ENCODE measurements at places on chromosomes 1 and 21.

- DNase-seq = no peak
Observed at GRCh38 chr1:82299656-82300055, 498.9 kb downstream of the ADGRL2 start.

DNA sequence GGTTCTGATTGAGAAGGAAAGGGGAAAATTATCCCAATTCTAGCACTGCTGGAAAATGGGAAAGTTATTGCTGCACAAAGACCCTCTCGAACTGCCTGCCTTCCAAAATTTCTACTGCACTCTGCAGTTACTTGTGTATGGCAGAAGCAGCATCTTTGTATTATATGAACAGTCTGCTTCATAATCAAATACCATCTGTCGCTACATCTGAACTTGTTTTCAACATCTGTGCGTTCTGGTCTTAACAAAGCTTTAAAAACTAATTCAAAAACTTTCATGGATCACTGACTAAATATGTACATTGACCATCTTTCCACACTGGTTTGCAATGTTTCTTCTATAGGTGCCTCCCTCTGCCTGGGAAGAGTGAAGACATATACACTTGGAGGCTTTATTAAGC is 79.2 kb downstream of the PROX1 start:
- no peak for DNase-seq

- DNase-seq = no peak
Observed at GRCh38 chr21:42017022-42017421, 6.9 kb upstream of the ZBTB21 start.

DNA sequence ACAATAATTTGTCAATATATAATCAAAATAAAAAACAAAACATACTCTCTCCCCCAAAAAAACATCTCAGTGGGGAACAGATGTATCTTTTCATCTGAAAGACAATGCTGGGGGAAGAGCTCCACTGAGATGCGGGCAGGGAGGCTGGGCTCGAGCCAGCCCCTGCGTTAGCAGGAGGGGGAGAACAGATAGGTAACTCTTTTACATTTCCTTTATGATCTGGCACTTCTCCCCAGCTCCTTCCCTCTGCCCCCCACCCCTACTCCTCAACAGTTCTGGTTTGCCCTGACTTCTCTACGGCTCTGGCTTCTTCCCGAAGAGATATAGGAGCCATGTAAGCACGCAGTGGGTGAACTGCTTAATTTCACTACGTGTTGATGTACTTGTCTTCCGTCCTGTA is 12.4 kb downstream of the LEPR start:
- DNase-seq = no peak

DNA sequence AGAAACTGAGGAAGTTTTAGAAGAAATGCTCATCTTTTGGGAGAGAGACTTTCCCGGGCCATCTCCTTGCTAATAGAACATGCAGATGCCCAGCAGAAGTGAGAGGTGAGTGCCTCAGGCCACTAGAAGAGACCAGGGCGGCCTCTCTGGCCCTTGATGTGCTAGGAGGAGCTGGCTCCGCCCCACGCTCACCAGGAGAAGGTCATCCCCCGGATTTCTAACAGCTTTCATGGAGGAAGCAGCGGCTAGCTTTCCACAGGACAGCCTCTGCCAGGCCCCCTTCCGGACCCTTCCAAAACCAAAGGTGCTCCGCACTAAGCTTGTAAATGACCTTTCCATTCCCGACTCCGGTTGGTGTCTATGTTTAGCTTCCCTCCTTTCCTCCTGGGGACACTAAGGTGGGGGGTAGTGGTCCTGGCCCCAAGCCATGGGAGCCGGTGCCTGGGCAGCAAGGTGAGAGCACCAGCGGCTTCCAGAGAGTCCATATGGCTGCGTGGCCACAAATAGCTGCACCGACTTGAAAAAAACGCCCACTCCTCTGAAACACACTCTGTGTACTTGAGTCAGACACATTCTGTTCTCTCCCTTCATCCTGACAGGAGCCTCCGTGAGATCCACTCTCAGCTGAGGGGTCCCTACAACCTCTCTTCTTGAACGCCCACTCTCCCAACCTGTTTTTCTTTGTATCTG is 249.9 kb downstream of the TNR start:
- no peak for DNase-seq

DNA sequence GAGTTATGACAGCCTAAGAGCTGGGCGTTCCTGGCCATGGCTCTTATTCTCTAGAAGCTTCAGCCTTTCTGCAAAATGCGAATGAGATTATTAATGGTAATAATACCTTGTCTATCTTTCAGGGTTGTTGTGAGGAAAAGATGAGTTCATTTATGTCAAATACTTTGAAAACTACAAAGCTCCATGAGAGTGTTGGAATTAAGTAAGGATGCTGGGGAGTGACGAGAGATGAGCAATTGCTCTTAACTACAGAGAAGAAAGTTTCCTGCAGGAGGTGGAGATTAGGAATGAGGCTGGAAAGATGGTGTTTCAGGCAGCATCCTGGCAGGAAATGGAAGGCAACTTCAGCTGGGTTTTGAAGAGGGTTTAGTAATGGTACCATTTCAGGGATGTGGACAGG is 124.2 kb downstream of the CACNA1E start:
- no peak for DNase-seq

GRCh38 chr1:66265268-66265667 is 268.7 kb upstream of the SGIP1 start:
- no peak for DNase-seq

- DNase-seq = no peak
Observed at GRCh38 chr1:169933984-169934725, 40.5 kb upstream of the SCYL3 start.

GRCh38 chr1:153698020-153698922 is 19.8 kb downstream of the NPR1 start:
- DNase-seq = no peak

GRCh38 chr1:1437904-1438376 is 2.5 kb downstream of the VWA1 start:
- no peak for DNase-seq

DNA sequence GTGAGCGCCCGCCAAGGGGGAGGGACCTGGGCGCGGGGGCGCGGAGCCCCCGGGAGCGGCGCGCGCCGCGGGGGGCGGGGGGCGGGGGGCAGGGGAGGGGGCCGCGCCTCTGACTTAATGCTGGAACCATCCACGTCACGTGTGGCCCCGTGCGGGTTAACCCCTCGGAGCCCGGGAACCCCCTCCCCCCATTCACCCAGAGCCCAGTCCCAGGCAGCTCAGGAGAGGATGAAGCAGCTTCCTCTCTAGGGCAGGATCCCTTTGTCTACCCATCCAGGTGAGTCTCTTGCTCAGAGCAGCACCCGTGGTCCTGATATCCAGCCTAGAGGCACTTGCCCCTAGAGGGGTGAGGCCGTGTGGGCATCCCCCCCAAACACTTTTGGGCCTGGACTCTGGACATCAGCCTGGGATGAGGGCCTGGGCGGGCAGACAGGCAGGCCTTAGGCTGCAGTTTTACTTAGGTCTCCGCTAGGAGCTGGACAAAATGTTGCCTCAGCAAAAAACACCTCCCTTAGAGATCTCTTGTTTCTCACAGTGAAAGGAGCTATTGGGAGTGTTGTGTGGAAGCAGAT is at the start of gene ALX3:
TSS of gene ALX3 (minus strand) at position 2 of the 572 bp plus-strand sequence. CDS start 60 bp downstream, outside the sequence.
- DNase-seq = no peak

- no peak for DNase-seq
Observed at GRCh38 chr21:37711286-37711829, 204.9 kb downstream of the KCNJ6 start.

GRCh38 chr1:89673251-89673650 is 40.3 kb downstream of the LRRC8C start:
- no peak for DNase-seq

DNA sequence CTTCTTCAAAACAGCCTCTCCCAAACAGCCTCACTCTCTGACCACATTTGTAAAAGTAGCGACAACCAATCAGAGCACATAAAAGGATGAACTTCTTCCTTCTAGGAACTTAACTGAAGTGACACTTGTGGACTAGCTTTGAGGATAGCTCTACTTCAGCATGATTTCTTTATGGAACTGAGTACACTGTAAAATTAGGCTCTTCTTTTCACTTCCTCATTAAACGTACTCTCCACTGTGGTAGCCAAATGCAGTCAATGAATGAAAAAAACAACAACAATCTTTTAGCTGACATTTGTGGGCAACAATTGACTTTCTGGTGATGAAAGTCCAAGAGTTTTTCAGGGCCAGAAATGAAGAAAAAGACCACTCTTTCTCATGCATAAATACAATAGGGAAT is 9.6 kb downstream of the LRRC53 start:
- no peak for DNase-seq

- no peak for DNase-seq
Observed at GRCh38 chr1:226700861-226701260, 38.2 kb downstream of the ITPKB start.

GRCh38 chr1:54894271-54894670 is 7.3 kb upstream of the DHCR24 start:
- DNase-seq = no peak

GRCh38 chr1:185498207-185498606 is 181.2 kb upstream of the IVNS1ABP start:
- no peak for DNase-seq

DNA sequence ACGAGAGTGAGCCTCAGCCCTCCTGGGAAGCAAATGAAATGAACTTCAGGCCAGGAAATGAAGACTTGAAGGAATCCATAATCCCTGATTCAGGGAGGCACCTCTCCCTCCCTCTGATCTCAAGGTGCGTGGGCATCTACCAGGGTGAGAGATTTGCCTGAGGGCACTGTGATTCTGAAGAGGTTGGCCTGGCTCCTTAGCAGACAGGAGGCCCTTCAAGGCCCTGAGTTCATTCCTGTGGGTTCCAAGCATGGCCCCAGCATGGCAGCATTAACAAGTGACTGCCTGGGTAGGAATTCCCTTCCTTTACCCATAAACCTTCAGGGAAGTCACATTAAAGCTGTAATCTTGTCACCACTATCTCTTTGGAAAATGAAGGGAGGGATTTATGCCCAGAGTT is 29.8 kb upstream of the IFNGR2 start:
- DNase-seq = no peak

DNA sequence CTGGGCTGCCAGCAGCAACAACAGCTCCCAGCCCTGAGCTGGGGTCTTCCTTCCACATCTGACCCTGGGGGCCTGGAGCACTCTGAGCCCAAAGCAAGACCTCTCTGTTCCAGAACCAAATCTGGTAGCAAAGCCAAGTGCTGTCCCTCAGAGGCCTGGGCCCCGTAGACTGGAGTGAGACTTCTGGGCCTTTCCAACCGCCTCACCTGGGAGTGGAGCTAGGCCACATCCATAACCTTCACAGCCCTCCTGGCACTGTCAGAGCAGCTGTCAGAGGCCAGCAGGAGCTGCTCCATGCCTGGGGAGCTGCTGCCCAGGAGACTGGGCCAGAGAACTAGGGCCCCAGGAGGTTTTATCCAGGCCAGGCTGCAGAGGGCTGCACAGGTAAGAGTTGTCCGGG is 15.4 kb upstream of the SLC5A9 start:
- DNase-seq = no peak

DNA sequence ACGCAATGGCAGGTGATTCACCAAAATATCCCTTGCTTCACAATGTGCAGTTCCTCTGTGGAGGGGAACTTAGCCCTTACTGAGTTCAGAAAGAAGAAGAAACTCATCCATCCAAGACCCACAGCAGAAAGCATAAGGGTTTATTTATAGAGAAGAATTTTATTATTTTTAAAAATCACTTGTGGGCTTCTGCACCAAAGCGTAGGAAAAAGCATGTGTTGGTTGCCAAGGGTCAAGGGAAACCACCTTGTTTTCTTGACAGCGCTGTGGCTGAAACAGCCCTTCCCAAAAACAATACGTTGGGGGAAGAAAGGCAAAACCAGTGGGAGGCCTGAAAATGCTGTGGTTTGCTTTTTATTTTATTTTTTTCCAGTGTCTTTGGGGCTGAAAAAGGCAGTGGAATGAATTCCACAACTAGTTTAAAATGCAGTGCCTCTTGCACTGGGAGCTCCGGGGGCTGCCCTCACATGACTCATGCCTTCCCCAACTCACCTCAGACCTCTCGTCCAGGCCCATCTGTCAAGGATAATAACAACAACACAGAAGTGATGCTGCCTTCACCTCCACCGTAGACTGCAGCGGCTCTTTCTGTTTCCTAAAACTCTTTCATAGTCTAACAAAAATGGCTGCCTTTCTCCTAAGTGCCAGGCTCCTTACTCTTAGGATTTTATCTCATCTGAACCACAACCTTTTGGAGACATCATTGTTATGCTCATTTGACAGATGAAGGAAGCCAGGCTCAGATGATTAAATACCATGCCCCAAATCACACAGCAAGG is 224.2 kb upstream of the JUN start:
- peak; percentile 35 for DNase-seq

DNA sequence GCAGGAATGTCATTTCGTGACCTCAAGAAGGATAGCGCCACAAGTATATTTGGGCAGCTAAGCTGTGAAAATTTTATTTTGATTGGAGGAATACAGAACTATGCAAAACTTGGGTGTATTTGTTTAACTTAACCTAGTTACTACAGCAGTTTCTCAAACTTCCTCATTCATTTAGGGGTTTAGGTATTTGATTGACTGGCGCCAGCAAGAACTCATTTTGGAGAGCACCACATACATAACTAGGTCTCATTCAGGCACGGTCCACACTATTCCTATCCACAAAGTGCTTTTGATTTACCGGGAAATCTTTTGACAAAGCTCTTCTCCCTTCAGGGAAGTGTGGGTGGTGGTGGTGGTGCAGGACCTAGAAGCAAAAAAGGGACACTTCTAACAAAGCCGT is 155.1 kb upstream of the NRIP1 start:
- DNase-seq = no peak

GRCh38 chr1:3009021-3009420 is 12.2 kb upstream of the ACTRT2 start:
- no peak for DNase-seq

GRCh38 chr1:173453982-173454381 is 23.2 kb upstream of the PRDX6 start:
- DNase-seq = no peak

DNA sequence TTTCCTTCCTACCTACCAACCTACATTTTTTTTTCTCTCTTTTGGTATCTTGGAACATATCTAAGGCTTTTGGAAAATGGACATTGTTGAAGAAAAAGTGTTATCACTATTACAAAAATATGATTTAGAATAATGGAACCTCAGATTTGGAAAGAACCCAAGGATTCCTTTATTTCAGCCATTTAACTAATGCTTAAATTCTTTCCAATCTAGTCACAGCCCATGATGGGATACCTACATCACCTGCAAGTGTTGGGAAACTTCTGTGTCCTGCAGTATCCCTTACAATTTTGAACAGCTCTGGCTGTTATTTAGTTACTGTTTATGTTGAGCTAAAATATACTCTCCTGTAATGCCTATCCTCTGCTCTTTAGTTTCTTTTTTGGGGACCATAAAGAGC is 22.3 kb upstream of the APOBEC4 start:
- DNase-seq = no peak

GRCh38 chr1:225769687-225770086 is 7.9 kb upstream of the SRP9 start:
- DNase-seq = no peak

GRCh38 chr1:87170931-87171598 is 157.6 kb upstream of the LMO4 start:
- no peak for DNase-seq

DNA sequence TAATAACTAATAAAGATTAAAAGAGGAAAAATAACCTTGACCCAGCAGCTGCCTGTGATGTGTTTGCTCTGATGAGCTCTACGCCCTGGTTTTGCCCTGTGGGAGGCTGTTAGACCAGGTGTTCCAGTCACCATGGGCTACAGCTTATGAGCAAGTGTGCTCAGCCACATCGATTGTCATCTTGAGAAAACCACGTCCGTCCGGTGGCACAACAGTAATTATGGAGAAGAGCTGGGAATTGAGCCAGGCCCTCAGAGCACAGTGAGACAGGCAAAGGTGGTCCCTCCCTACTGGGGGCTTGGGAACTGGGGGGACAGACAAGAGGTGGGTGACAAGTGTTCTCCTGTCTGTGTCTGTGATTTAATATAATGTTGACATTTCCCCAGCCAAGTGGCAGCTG is 420.5 kb downstream of the MATN1 start:
- no peak for DNase-seq

Data from WERI-Rb-1 (cell line).